Fibroblast of the aortic adventitia (primary cell): ENCODE measurements at places on chromosomes 1 and 21. TPM values are rescaled to one million over a fixed set of nuclear protein-coding genes. Genes with fewer than 3 reads are reported as not detected.

Gene ABCG1
- 0.08 and 0.09 TPM in 2 replicates for total RNA-seq

Gene DIPK1A
- total RNA-seq: 17.1 and 19.0 TPM in 2 replicates

Gene LCE2A
- not detected in 2 replicates for total RNA-seq

Gene ELAPOR1
- total RNA-seq: 0.16 and 0.45 TPM in 2 replicates

Gene GSTM1
- total RNA-seq: 24.3 TPM in 1 of 2 replicates, not detected in the other

Gene FAM89A
- 2.0 and 13.4 TPM in 2 replicates for total RNA-seq

Gene OR10Z1
- not detected in 2 replicates for total RNA-seq

Gene CCDC181
- total RNA-seq: 1.4 and 3.1 TPM in 2 replicates

Gene OR2T12
- total RNA-seq: not detected in 2 replicates

Gene SIKE1
- total RNA-seq: 37.4 and 57.4 TPM in 2 replicates

Gene C1orf94
- not detected in 2 replicates for total RNA-seq

Gene TMEM61
- total RNA-seq: 0.18 TPM in 1 of 2 replicates, not detected in the other

Gene KCNA2
- not detected in 2 replicates for total RNA-seq

Gene CYP4Z1
- not detected in 2 replicates for total RNA-seq

Gene FCRLA
- 0.90 TPM in 1 of 2 replicates, not detected in the other for total RNA-seq

Gene AQP10
- total RNA-seq: not detected in 2 replicates

Gene ZYG11A
- total RNA-seq: 0.57 and 0.72 TPM in 2 replicates

Gene NID1
- total RNA-seq: 26.7 and 68.1 TPM in 2 replicates

Gene PRKAA2
- total RNA-seq: 0.16 and 3.7 TPM in 2 replicates

Gene CDC42BPA
- 82.5 and 123 TPM in 2 replicates for total RNA-seq

Gene GBP3
- 28.6 and 65.3 TPM in 2 replicates for total RNA-seq

Gene MANEAL
- total RNA-seq: 0.65 and 0.99 TPM in 2 replicates

Gene PADI3
- not detected in 2 replicates for total RNA-seq

Gene GPR37L1
- not detected in 2 replicates for total RNA-seq

Gene MNDA
- not detected in 2 replicates for total RNA-seq

Gene HEYL
- not detected in 2 replicates for total RNA-seq

Gene KRTAP7-1
- total RNA-seq: not detected in 2 replicates

Gene LCE2B
- total RNA-seq: not detected in 2 replicates

Gene TNFRSF8
- 0.09 and 15.4 TPM in 2 replicates for total RNA-seq

Gene TTC4
- total RNA-seq: 19.3 and 28.0 TPM in 2 replicates

Gene NR1I3
- total RNA-seq: not detected in 2 replicates

Gene KAZN
- total RNA-seq: 3.9 and 23.6 TPM in 2 replicates

Gene BMP8B
- not detected in 2 replicates for total RNA-seq

Gene EXTL1
- 0.18 and 0.74 TPM in 2 replicates for total RNA-seq

Gene OR2AK2
- total RNA-seq: not detected in 2 replicates

Gene TTC22
- total RNA-seq: under 0.01 TPM in 1 of 2 replicates, not detected in the other

Gene THEM5
- total RNA-seq: not detected in 2 replicates

Gene SYTL1
- total RNA-seq: 0.09 TPM in 1 of 2 replicates, not detected in the other

Gene OR2W3
- total RNA-seq: not detected in 2 replicates

Gene TAS1R1
- total RNA-seq: not detected in 2 replicates

Gene GNG5
- 1.6 and 54.1 TPM in 2 replicates for total RNA-seq

Gene ALX3
- total RNA-seq: 0.09 TPM in 1 of 2 replicates, not detected in the other

Gene SYPL2
- 0.25 and 1.7 TPM in 2 replicates for total RNA-seq

Gene PPFIA4
- 1.3 and 10.0 TPM in 2 replicates for total RNA-seq

Gene C1orf216
- total RNA-seq: 19.3 and 27.2 TPM in 2 replicates

Gene SAMD13
- 1.4 and 3.1 TPM in 2 replicates for total RNA-seq

Gene SDE2
- total RNA-seq: 21.6 and 26.2 TPM in 2 replicates

Gene CROCC
- 8.9 and 68.8 TPM in 2 replicates for total RNA-seq

Gene COL8A2
- 11.0 and 20.9 TPM in 2 replicates for total RNA-seq

Gene WNT3A
- not detected in 2 replicates for total RNA-seq

Gene LCE1C
- not detected in 2 replicates for total RNA-seq
